ENCODE measurements at places on chromosomes 3 and 15.

DNA sequence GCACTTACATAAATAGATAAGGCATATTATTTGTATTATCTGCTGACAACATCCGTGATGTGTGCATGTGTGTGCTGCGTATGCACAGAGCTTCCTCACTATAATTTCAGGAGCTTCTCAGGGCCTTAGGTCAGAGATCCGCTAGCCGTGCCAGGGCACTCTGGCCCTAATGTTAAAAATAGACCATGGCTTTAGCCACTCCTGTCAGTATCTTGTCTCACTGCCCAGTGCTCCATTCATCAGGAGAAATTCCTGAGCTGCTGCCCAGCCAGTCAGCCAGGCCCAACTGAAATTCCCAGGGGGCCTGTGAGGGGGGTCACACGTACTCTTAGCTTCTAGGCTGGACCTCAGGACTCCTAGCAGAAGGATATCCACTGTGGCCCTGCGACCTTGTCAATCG lies 70.0 kb upstream of the ABHD2 start:
- DNase-seq = no peak

DNA sequence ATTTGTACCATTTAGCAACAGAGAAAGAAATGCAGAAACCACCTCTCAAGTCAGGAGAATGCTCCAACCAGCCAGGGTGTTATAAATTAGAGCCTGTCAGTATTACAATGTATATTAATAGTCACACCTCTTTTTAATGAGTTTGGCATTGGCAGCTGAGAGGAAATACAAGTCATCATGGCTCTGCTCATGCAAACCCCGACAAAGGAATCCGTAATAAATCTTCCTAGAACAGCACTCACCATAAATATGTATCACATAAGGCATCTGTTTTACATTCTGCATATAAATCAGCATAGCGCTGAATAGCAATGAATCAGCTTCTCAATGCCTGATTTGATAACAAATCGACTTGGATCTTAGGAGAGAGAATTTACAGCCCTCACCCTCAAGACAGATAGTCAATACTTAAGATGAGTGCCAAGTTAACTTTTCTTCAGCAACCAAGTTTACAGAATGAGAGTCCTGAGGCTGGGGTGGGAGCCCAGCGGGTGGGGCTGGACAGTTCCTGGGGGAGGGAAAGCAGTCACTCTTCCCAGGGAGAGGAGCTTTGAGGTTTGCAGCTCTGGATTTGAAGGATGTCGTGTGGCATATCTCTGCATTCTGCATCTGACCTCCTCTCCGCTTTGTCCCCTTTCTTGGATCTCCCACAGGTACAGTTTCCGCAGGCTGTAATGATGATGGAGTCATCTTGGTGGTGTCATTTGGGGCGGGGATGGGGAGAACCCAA lies 1034.4 kb upstream of the NR2F2 start:
- no peak for DNase-seq

GRCh38 chr3:24472358-24472757 lies 22.3 kb downstream of the THRB start:
- no peak for DNase-seq

- DNase-seq = no peak
Measured at GRCh38 chr3:32276279-32276841, 37.9 kb downstream of the CMTM8 start.

- DNase-seq = no peak
Measured at GRCh38 chr3:7630925-7631324, 770.0 kb downstream of the GRM7 start.

DNA sequence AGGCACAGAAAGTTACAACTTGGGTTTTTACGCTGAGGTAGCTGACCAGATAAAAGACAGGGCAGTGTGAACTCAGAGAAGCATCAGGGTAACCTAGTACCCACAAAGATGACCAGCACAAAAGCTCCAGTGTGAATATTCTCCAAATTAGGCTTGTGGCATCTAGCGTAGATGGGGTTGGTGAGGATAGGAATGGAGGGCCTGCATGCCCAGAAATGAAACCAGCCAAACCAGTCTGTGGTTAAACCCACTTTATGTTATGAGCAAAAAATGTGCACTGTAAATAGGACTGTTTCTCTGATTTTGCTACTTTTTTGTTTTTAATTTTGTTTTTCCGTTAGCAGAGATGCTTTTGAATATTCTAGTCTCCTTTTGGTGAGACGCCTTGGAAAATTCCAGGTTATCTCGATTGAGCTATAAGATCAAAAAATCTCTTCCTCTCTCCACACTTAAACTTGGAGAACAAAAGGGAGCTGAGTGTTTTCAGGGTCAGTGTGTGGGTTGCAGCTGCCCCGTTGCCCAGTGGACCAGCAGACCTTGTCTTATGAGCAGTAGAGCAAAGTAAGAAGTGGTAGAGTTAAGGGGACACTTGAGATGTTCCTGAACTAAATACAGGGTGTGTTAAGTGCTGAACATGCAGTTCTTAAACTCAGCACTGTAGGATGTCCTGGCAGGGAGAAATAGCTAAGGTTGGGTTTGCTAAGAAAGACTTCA lies 132.9 kb downstream of the C3orf38 start:
- no peak for DNase-seq

DNA sequence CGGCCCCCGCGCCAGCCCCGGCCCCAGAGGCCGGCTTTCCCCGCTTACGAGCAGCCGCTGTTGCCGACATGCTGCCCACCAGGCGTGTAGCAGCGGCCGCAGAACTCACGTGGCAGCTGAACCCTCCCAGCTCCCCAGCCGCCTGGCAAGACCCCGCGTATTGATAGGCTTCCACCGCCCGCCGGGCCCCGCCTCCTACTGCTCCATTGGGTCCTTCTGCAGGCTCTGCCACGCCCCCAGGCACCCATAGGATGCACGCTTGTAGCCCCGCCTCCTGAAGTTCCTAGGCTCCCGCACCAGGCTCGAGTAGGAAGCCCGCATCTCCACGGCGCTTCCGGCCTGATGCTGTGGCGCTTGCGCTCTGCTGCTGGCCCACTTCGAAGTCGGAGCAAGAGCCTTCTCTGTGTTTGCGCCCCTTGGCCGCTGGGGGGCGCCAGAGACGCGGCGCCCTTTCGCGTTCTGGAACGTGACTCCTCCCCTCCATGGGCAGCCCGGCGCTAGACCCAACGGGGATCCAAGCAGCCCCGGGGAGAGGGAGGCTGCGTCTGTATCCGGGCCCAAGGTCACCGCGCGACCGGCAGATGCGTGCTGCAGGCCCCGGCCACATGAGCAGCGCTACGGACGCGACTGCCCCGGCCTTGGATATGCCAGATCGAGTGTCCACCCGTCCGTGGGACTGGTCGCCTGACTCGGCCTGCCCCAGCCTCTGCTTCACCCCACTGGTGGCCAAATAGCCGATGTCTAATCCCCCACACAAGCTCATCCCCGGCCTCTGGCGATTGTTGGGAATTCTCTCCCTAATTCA lies at the start of the genes PARP3 and RRP9:
Gene PARP3 (plus strand): TSS at position 566 of the 805 bp plus-strand sequence. CDS start 993 bp downstream, outside the sequence.
Gene RRP9 (minus strand): TSS at position 107 of the 805 bp plus-strand sequence. CDS start 37 bp downstream, at position 70.
- DNase-seq = peak; percentile 100

DNA sequence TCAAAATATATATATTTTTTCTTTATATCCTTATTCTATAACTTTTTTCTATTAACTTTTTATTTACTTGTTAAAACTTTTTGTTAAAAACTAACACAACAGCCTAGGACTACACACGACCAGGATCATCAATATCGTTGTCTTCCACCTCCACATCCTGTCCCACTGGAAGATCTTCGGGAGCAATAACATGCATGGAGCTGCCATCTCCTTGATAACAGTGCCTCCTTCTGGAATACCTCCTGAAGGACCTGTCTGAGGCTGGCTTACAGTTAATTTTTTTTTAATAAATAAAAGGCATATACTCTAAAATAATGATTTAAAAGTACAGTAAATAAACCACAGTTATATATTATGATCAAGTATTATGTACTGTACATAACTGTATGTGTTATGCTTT lies 58.9 kb downstream of the SFMBT1 start:
- DNase-seq = no peak

DNA sequence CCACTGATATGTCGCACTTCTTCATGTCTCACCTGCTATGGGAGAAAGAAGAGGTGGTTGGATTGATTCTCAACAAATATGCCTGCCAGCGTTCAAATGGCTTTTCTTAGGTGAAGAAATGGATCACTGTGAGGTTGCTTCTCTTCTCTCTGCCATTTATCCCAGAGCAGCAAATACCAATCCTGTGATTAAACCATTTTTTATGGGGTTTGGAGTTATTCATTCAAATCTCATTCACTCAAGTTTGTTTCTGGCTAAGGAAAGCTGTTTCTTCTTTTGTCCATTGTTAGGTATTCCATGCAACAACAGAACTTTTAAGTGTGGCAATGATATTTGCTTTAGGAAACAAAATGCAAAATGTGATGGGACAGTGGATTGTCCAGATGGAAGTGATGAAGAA lies 12.2 kb upstream of the C3orf52 start:
- no peak for DNase-seq

DNA sequence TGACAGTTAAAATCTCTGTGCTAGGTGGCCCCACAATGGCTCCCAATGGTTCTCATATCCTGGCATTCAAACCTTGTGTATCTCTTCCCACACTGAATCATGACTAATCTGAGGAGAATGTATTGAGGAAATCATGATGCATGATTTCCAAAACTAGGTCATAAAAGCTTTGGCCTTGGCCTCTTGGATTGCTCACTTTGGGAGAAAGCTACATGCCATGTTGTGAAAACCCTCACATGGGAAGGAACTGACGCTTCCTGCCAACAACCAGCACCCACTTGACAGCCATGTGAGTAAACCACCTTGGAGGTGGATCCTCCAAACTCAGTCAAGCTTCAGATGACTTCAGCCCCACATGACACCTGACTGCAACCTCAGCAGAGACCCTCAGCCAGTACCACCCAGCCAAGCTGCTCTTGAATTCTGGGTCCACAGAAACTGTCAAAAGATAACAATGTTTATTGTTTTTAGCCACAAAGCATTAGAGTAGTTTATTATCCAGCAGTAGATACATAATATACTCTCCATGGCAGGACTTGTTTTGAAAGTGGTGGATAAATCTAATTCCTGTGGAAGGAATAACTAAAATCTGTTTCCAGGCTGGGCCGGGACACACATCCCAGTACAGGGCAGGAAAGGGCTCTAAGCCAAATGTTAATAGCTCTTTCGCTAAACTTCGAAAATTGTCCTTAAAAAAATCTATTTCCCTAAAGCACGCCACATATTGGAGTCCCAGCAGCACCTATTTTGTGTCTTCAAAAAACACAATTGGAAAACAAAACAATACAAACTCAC lies 1.0 kb upstream of the ZNF620 start:
- DNase-seq = no peak

- peak; percentile 62 for DNase-seq
Measured at GRCh38 chr3:50320853-50321335, 1.7 kb downstream of the HYAL2 start.

DNA sequence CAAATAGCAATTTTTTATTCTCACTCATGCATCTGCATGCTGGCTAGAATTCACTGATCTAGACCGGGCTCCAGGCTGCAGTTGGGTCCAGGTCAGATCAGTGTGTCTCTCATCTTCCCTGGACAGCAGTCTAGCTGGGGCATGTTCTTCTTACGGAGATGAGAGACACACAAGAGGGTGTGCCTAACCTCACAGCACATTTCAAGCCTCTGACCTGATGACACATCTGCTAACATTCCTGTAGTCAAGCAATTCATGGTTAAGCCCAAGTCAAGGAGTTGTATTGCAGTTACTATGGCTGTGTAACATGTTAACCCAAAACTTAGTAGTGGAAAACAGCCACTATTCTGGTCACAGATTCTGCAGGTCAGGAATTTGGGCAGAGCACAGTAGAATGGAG lies 13.1 kb downstream of the BSN start:
- DNase-seq = no peak

DNA sequence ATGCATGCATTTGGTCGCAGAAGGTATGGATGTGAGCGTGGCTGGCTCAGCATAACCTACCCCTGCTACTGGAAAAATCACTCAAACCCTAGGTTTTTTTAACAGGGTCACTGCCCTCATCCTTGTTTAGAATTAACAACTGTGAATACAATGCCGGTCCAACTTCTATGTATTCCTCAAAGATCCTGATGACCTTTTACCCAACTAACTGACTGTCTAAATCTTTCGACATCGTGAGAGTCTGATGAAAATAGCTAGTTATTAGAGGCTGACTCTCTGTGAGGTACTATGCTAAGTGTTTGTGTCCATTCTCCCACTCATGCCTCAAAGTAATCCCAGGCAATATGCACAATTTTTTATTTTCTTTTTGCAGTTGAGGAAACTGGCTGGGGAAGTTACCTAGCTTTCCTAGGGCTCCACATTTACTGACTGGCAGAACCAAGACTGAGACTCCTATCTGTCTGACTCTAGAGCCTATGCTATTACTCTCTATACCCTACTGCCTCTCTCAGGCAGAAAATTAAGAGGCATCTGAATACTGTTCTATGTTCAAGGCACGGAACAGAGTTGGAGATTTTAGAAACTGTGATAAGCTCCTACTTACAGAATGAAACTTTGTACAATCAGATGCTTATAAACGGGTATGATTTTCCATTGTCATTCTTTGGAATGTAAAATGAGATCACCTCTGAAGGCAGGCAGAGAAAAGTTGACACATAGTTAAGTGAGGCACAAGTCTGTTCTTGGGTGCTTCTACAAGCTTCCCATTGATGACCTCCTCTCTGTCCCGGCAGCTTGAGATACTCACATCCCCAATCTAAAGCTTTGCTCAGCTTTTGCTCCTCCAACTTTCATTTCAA lies 56.4 kb downstream of the FILIP1L start:
- DNase-seq = no peak

GRCh38 chr15:81254277-81254915 lies 57.7 kb downstream of the IL16 start:
- DNase-seq = no peak

GRCh38 chr3:31918179-31919150 lies 62.6 kb downstream of the OSBPL10 start:
- no peak for DNase-seq
